ENCODE measurements at places on chromosomes 5 and 9.

- DNase-seq: no peak
Measured at GRCh38 chr9:114551750-114552685, 35.6 kb upstream of the ATP6V1G1 start.

DNA sequence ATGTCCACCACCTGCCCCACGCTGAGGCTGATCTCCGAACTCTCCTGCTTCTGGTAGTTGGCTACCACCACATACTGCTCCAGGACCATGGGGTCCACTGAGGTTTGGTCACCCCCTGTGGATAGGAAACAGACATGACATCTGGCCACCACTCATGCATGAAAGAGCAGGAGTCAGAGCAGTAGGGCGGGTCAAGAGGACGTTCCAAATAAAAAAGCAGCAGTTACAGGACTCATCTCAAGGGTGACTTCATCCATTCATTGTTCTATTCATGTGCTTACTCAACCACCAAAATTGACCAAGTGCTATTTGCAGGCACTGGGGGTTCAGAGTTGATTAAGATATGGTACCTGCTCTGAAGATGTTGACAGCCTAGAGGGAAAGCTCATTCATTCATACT is 79.2 kb upstream of the UBTD2 start:
- no peak for DNase-seq

- no peak for DNase-seq
Measured at GRCh38 chr5:39342460-39342859, 21.8 kb downstream of the C9 start.

DNA sequence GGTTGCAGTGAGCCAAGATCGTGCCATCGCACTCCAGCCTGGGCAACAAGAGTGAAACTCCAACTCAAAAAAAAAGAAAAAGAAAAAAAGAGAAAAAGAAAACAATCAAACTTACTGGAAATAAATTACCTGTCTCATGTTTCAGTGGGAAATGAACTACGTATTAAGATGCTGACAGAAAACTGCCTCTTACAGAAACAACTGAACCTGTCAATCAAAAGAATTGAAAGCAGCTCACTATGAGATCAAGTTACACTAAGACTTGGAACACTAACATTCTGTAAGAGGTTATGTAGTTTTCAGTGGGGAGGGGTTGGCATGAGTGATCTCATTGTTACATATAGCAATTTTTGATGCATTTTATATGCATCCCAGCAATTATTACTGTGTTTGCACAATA is 64.4 kb upstream of the SPATA31E1 start:
- DNase-seq: no peak

DNA sequence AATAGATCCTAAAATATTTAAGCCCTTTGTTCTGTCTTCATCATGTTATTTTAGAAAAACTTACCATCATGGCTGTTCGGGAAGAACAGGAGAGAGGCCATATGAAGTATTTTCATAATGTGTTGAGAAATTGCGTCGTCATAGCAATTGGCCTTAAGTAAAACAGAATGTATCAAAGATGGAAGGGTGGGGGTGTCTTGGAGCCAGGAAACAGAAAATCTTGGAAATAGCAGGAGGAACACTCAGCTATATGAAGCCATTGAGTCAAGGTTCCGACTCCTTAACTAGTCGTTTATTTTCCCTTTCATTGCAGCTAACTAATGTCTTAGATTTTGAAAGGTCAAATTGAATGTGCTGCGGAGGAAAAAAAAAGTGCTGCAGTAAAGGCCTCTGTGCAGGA is 1.3 kb downstream of the SPTAN1 start:
- DNase-seq: no peak

DNA sequence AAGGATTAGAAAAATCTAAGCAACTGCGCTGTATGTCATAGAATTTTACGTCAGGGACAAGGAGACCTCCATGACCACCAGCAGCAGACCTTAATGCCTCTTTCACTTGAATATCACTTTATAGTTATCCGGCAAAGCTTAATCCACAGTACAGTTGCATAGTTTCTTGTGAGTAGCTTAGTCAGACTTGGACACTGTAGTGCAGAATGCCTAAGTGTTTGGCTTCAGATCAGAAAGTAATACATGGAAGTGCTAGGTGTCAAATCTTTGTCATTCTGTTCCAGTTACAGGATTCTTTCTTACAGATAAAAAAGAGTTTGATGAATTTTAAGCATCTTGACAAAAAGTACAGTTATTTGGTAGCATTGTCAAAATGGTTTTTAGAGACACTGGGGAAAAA is 239.9 kb upstream of the PAPPA start:
- DNase-seq: no peak

GRCh38 chr9:33221568-33221884 is 18.4 kb upstream of the SPINK4 start:
- no peak for DNase-seq

- no peak for DNase-seq
Measured at GRCh38 chr5:2721385-2722138, 29.9 kb downstream of the IRX2 start.

DNA sequence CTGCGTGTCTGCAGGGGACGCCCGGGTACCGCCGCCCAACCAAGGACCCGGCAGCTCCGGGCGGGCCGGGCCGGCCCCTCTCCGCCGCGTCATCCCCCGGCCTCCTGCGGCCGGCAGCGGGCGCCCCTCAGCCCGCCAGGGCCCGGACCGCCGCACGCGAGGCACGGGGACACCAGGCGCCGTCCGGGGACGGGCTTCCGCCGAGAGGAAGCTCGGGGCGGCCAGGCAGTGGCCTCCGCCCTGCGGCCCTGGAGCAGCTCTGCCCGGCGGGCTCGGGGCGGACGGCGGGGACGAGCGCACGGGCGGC is 373 bp downstream of the FBXW5 start:
- no peak for DNase-seq

GRCh38 chr5:157164521-157164920 is 1.5 kb downstream of the GARIN3 start:
- DNase-seq: no peak

DNA sequence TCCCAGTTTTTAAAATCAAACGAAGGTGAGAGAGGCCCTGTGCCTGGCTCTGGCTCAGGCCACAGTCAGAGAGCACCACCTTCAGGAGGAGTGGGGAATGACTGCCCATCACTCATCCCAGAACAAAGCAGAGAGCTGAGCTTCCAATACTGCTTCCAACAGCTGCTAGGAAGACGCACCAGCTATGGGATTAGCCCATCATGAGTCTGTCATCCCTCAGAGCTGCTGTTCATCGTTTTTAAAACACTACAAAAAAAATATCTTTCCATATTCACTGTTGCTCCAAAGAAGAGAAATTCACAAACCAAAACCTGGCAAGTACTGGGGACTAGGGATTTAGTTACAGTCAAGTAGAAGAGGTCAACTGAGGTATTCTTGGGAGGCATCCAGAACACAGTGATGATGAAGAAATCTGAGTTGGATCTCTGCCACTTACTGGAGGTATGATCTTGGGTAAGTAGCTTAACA is 102.4 kb downstream of the CDK5RAP2 start:
- no peak for DNase-seq

DNA sequence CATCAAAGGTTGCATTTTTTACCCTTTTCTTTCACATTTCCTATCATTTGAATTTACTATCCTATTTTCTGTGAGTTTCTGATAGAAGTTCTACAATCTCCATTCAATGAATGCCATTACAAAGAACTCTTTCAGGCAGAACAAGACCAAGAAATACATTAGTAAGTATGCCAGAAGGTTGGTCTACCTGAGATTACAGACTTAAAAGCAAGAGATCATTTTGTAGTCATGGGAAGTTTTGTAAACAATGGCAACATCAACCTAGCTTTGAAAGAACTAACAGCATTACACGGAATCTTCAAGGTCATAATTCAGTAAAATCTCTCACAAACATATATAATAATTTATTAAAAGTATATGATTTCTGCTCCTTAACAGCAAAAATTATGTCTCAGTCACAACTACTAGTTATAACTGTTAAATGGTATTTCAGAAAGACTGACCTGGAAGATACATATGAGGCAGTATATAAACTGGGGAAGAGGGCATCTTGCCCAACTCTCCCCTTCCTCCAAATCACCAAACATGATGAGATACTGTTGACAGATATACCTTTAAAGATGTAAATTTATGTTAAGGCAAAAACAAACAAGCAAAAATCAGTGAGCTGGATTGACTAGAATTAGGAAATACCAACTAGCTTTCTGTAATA is 23.3 kb downstream of the TMEM161B start:
- no peak for DNase-seq

DNA sequence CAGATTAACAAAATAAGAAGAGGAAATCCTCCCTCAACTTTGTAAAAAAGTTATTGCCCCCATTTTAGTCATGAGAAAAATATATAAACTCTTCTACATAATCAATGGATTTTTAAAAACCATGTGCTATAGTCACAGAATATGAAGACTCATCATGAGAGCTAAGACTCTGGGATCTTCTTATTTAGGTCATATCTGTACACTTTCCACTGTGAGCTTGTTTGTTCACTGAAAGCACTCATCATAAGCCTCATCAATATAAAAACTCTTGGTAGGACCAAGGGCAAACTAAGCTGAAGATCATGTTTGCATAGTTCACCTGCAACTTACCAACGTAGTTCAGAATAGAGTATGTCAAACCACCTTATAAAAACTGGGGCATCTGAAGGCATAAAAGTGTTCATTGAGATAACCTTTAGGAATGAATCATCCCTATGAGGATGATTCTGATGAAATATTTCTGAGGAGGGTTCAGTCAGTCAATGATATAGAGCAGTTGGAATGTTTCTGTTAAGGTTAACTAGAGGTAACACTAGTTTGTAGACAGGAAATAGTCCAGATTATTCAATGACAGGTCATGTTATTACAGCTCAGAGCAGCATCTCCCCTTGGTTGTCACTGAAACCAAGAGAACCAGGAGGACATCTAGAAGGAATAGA is 289.9 kb upstream of the SMC2 start:
- no peak for DNase-seq

GRCh38 chr5:17847286-17847685 is 213.0 kb downstream of the TAF11L14 start:
- no peak for DNase-seq

DNA sequence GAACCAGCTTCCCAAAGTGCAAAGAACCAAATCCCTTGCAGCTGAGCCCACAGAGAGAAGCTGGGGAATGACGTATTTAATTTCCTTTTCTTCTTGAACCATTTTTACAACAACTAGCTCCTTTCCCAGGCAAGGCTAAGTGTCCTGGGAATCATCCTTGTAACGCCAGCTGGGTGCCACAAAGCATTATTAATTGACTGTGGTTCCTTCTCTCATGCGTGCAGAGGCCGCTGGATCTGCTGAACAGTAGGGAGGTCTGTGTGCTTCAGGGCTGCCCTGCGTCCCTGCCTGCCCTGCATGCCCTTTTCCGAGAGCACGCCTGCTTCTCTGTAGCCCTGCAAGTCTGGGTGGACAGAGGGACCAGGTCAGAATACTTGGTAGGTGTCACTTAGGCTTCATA is 124.1 kb upstream of the OTULINL start:
- DNase-seq: no peak

- DNase-seq: no peak
Measured at GRCh38 chr5:124001036-124001615, 489.1 kb downstream of the CSNK1G3 start.
